ENCODE measurements at places on chromosomes 16 and 17.
A peak's percentile ranks its signal among the peaks of the same experiment; 100 is the strongest.

GRCh38 chr16:81520560-81521135, 76.0 kb downstream of the CMIP start:
- no peak for DNase-seq

DNA sequence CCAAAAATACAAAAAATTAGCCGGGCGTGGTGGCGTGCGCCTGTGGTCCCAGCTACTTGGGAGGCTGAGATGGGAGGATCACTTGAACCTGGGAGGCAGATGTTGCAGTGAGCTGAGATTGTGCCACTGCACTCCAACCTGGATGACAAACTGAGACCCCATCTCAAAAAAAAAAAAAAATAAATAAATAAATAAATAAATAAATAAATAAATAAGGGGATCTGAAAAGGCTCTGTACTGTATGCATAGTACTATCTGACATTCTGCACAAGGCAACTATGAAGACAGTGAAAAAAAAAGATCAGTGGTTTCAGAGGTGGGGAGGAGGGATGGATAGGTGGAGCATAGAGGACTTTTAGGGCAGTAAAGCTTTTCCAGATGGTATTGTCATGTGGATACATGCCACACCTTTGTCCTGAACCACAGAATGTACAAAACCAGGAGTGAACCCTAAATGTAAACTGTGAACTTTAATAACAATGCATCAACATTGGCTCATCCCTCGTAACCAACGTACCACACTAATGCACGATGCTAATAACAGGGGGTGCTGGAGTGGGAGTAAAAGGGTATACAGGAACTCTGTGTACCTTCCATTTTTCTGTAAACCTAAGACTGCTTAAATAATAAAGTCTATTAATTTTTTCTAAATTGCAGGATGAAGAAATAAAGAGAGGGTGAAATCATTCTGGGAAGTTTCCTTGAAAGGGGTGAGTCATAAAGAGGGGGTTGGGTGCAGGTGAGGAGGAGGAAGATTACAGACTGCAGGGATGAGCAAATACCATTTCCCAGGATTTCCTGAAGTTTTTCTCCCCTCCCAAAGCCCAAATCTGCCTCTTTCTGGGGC, 155.8 kb upstream of the SDK2 start:
- DNase-seq, result no peak

- DNase-seq, result no peak
Measured at GRCh38 chr16:48960830-48961229, 320.8 kb downstream of the CBLN1 start.

GRCh38 chr16:56108724-56109123, 82.6 kb upstream of the GNAO1 start:
- no peak for DNase-seq

DNA sequence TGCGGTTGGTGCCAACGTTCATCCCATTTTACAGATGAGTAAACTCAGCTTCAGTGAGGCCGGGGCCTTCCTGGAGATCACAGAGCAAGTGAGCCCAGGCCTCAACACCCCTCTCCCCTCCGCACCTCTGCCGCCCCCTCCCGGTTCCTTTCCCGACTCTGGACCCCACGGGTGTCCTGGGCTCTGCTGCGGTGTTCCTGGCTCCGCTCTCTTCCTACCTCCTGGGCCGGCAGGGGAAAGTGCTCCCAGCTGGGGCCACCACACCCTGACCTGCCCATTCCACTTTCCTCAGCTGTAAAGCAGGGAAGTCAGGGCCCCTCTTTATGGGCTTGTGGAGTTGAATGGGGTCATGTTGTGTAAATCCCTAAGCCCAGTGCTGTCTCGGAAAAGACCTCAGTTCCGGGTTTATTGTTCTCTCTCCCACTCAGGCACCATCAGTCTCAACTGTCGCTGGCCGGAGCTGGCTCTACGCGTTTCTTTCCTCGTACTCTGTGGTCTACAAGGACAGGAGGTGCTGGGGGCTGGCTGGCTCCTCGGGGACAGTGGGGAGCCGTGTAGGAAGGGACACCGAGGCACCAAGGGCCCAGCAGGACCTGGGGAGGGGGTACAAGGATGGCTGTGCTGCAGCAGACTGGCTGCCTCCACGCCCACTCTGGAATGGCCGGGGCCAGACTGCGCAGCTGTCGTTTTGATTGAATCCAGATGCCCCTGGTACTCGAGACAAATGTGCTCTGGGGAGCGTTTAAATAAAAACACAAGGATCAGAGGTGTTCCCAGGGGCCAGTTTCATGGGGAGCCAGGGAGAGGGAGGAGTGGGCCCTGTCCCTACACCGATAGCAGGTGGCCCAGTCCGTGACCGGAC, 21.7 kb upstream of the ACSF3 start:
- no peak for DNase-seq

- DNase-seq, result no peak
Measured at GRCh38 chr17:57355090-57355859, 99.0 kb downstream of the MSI2 start.

DNA sequence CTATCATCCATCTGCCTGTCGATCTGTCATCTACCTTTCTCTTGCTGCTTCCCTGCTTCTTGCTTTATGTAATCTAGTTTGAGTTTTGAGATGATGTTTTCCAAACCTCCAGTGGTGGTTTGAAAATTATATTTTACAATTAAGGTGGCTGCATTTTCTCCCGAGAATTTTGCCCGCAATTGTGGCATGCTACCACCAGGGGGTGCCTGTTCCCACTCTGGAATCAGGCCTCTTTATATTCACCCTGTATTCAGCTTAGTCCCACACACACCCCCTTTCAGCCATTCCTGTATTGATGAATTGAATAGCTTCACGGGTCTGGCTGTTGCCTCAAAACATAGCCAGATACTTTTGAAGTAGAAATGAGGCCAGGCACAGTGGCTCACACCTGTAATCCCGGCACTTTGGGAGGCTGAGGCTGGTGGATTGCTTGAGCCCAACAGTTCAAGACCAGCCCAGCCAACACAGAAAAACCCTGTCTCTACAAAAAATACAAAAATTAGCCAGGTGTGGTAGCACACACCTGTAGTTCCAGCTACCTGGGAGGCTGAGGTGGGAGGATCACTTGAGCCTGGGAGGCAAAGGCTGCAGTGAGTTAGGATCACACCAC, 3.2 kb downstream of the PRSS22 start:
- DNase-seq, result no peak

DNA sequence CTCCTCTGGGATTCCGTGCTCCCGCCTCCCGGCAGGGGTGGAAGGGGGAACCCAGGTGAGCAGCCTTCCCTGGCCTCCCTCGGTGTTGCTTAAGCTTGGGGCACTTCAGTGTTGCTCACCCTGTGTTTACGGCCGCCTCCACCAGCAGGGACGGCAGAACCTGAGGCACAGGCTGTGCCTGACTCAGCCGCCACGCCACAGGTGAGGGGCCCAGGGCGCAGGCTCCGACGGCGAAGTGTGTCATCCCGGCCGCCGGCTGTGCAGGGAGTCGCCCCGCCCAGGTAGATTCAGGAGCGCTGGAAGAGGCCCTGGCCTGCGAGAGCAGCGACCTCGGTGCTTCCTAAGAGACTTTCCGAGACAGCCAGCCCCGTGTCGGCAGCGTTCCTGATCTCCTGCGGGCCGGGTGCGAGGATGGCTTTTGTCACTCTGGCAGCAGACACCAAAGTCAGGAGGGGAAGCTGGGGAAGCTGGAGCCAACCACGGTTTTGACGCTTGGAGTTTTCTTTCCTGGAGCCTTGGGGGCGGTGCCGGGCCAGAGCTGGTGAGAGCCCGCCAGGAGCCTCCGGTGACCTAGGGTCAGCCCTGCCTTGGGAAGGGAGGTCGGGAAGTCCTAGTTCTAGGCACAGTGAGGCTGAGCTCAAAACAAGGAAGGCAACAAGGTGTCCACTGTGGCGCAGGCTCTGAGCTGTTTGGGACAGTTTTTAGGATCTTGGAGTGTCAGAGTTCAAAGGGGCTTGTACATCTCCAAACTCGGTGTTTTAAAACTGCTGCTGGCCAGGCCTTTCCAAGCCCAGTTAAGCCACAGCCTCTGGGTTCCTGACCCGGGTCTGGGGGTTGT, 2.1 kb downstream of the GSE1 start:
- no peak for DNase-seq

- DNase-seq, result no peak
Measured at GRCh38 chr16:66523861-66524354, 26.0 kb downstream of the TK2 start.

DNA sequence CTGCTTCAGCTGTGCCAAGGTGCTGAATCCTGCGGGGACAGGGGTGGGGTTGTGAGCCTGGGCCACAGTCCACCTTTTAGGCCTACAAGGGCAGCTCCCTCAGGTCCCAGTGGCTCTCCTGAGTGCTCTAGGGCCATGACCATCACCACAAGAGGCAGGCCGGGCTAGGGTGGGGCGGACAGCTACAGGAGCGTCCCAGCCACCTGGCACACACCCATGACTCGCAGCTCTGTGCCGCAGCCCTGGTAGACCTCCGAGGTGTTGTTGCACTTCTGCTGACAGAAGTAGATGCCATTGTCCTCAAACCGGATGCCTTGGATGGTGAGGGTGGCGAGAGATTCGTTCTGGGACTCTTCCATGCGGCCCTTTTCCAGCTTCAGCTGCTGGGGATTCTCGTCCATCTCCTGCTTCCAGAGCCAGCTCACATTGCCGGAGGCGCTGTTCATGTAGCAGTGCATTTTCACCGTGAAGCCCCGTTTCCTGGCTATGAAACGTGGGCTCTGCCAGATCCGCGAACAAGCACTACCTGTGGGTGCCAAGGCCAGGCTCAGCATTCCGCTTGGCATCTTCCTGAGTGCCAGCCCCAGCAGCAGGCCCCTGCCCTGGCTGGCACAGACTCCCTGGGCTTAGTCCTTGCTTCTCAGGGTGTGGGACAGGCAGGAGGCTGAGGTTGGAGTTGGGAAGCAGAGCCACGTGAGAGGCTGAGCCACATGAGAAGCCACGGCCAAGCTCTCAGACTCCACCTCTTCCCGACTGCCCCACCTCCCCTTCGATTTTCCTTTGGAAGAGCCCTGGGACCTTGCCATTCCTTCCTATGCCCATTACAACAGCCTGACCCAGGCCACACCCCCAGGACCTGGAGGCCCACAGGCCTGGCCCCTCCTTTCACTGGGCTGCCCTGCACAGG, 2.0 kb downstream of the CD79B start:
- DNase-seq, result no peak

DNA sequence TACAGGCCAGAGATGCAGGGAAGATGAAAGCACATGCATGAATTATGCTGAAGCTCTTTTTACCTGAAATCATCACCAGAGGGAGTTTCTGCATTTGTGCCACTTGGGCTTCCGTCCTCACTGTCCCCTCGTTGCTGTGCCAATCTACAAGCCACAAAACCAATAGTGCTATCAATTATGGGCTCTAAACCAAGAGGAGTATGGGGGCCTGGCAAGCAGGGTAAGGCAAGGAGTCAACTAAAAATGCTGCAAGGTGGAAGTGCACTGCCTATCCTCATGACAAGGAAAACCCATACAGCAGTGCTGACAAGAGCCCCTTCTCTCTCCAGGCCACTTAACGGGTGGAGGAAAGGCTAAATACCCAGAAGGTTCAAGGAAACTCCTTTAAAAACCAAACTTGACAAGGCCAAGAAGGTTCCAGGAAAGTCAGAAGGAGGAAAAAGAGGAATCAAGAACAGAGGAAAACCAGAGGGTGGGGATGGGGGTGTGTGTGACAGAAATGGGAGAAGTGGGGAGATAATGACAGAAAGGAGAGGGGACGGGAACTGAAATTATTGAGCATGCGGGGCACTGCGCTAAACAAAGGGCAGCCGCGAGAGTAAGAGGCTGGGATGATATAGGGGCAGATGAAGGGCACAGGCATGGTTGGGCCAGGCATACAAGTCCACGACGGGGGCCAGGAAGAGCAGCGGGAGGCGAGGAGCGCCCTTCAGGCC, 674 bp downstream of the C17orf75 start:
- DNase-seq, result no peak

GRCh38 chr16:49556606-49557446, 183.2 kb downstream of the C16orf78 start:
- DNase-seq, result no peak

DNA sequence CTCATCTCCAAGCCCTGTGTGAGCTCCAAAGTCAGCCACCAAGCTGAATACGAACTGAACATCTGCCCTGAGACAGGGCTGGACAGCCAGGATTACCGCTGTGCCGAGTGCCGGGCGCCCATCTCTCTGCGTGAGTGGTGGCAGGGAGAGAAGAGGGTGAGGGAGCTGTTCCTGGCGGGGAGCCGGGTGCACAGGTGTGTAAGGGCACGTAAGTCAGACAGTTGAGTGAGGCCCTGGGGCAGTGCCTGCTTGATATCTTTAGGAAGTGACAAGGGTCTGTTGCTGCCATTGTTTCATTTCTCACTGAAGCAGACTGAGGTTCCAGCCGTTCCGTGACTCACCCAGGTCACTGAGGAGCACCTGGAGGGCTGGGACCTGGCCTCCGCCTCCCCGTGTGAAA, 12.4 kb downstream of the DEF8 start:
- no peak for DNase-seq

- no peak for DNase-seq
Measured at GRCh38 chr17:36640836-36641235, 39.5 kb downstream of the MRM1 start.

DNA sequence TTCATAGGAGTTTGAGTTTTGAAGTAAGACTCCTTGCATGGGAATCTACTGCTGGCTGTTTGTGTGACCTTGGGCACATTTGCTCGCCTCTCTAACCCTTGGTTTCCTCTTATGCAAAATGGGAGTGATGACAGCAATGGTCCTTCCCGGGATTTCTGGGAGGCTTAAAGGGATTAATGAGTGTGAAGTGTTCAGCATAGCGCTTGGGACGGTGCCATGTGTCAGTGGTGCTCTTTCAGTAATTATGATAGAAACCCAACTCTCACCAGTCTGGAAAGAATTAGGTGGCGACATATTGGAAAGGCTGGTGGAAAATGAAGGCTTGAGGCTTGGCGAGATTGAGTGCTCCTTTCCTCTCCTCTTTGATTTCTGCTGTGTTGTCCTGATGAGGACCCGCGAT, 429.2 kb upstream of the EEF2KMT start:
- DNase-seq, result no peak

GRCh38 chr16:84754353-84754856, 54.6 kb downstream of the USP10 start:
- peak; percentile 41 for DNase-seq

GRCh38 chr17:17019891-17020456, 22.3 kb upstream of the MPRIP start:
- no peak for DNase-seq

- peak; percentile 7 for DNase-seq
Measured at GRCh38 chr17:21452377-21453143, 76.4 kb downstream of the KCNJ12 start.

GRCh38 chr17:13593757-13594156, 8.0 kb downstream of the HS3ST3A1 start:
- no peak for DNase-seq
